Epithelial cell of alveolus of lung (primary cell): ENCODE measurements at places on chromosomes 5 and 9. TPM values are rescaled to one million over a fixed set of nuclear protein-coding genes. Genes with fewer than 3 reads are reported as not detected.

The UBQLN1 gene
- 78.6 and 91.1 TPM in 2 replicates for total RNA-seq

The SLC6A19 gene
- total RNA-seq, result not detected in 2 replicates

The NUTM2G gene
- not detected in 2 replicates for total RNA-seq

The PDLIM4 gene
- 51.2 and 141 TPM in 2 replicates for total RNA-seq

The SLC6A7 gene
- under 0.01 TPM in 1 of 2 replicates, not detected in the other for total RNA-seq

The FLT4 gene
- 0.88 and 1.9 TPM in 2 replicates for total RNA-seq
